Left ventricle myocardium inferior (tissue), 1 donor: ENCODE measurements at places on chromosomes 2 and 18. TPM values are rescaled to one million over a fixed set of nuclear protein-coding genes. Genes with fewer than 3 reads are reported as not detected.

The DSC2 gene
- 24.5 TPM for total RNA-seq

The DLGAP1 gene
- 0.05 TPM for total RNA-seq

The GREB1L gene
- total RNA-seq = 12.3 TPM

The GPR155 gene
- total RNA-seq = 16.3 TPM

The SPRED2 gene
- total RNA-seq = 18.9 TPM

The TFPI gene
- total RNA-seq = 19.0 TPM

The STK16 gene
- 19.2 TPM for total RNA-seq

The ZNF892 gene
- 4.0 TPM for total RNA-seq

The ALPG gene
- total RNA-seq = not detected

The FBXO48 gene
- 1.0 TPM for total RNA-seq

The MEIS1 gene
- 38.0 TPM for total RNA-seq
